ENCODE measurements at places on chromosomes 7 and 10.

DNA sequence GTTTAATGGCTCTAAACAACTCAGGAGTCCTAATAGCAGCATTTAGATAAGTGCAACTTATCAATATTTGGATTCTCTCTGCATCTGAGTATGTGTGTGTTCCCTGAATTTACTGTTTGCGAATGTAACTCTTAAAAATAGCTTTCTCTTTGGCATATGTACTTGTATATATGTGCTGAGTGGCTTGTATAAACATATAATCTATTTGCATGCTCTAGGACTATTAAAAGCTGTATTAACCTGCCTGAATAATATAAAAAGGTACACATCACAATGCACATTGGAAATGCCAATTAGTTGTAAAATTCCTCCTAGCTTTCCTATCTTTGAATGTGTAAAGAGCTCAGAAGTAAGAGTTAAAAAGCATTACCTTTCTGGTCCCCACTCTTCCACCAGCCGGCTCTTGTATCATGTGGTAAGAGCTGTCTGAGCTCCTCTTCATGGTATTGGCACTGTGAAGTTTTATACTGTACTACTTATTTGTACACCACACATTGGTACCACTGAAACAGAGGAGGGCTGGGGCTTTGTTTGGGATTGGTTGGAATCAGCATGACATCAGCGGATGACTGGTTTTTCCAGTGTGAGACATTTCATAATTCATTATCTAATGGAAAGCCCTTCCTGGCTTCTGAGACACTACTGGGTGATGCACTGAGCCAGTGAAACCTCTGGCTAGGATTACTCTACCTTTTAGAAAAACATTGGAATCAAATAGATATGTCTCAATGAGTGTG lies at the start of gene INHBA:
INHBA (minus strand) TSS at position 456 of the 737 bp plus-strand sequence. CDS start 2,716 bp downstream, outside the sequence.
- DNase-seq = no peak

GRCh38 chr10:80945264-80945880 lies 407.7 kb downstream of the SH2D4B start:
- no peak for DNase-seq

DNA sequence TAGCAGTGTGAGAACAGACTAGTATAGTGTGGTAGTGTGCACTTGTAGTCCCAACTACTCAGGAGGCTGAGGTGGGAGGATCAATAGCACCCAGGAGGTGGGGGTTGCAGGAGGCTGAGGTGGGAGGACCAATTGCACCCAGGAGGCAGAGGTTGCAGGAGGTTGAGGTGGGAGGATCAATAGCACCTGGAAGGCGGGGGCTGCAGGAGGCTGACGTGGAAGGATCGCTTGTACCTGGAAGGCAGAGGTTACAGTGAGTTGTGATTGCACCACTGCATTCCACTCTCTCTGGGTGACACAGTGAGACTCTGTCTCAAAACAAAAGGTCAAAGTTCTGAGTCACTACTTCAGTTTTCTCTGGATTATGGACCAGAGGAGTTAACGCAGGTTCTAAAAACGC lies 22.6 kb upstream of the DIP2C start:
- DNase-seq = no peak

DNA sequence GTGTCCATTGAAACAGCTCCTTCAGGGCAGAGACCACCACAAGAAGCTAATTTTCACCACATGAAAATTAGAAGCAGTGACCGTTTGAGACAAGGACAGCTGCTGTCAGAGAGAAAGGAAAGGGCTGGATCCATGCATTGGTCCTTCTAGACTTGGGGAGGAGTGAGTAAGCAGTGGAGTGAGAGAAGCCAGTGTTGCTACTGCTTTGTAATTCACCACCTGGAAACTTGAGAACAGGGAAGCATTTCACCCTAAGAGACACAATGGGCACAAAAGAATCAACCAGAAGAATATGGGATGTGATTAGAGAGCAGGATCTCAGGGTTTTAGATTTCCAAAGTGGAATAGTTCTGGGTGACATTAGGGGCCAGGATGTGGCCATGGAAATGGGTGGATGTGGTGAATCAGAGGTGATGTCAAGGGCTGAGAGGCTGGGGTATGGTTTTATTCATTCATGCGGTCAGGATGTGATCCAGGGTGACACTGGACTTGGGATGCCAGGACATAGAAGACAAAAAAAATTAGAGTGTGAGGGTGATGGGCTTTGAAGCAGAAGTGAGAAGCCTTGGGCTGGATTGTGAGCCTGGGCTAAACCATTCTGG lies 61.6 kb downstream of the DENND11 start:
- DNase-seq = no peak

- DNase-seq = no peak
Observed at GRCh38 chr10:3418041-3418754, 245.6 kb upstream of the PITRM1 start.

DNA sequence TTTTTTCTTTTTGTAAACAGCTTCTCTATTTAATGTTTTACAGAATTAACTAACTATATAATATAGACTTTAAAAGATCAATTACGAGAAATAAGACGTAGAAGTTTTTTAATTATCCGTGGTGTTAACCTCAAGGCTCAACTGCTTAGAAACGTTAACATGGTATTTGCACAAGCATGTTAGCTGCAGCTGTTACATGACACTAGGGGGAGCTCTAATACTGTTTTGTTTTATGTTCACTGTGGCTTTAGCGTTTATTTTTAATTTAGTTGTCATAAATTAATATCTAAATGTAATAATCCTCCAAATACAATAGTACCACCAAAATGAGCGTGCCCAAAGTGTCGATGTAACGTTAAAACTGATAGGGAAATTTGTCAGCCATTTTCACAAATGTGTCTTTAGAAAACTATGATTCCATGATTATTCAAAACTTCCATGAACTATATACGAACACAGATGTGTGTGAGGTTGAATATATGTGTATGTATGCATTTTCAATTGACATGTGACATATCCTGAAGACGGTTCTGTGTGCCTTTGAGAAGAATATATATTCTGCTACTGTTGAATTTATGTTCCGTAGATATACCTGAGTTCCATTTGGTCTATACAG lies 828.8 kb upstream of the MBL2 start:
- DNase-seq = no peak

GRCh38 chr10:23070913-23071218 lies 24.5 kb upstream of the MSRB2 start:
- DNase-seq = no peak

- DNase-seq = no peak
Observed at GRCh38 chr10:112959207-112959838, 9.3 kb downstream of the TCF7L2 start.

GRCh38 chr10:72612203-72612826 lies 13.6 kb downstream of the MICU1 start:
- DNase-seq = no peak

DNA sequence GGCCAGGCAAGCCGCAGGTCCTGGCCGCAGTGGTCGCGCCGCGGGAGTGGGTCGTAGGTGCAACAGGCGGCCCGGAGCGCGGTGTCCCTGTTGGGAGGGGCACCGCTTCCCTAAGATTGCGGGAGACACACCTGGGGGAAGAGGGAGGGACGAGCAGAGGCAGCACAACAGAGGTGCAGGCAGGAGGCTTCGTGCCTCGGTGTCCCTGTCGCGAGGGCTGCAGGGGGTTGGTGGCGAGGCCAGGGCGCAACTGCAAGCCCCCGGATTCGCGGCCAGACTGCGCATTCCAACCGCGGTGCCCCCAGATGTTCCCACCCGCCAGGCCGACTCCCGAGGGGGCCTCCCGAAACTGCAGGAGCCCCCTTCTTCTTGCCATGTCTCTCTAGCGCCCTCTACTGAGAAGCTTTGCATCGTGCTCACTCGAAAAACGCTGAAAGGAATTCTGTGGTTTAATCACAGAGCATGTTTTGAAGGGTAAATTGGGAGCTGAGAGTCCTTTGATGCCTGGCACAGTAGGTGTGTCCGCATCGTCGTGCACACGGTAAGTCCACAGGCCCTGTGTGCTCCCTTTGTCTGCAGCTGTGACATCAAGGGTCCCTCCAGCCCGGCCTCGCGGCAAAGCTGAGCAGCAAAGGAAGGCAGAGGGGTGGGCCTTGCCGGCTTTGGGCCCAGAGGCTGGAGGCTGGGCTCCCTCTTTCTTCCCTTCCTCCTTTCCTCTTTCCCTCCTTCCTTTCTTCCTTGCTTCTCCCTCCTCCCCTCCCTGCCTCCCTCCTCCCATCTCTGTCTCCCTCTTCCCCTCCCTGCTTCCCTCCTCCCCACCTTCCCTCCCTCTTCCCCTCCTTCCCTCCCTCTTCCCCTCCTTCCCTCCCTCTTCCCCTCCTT lies 6.2 kb upstream of the MBL2 start:
- DNase-seq = no peak

DNA sequence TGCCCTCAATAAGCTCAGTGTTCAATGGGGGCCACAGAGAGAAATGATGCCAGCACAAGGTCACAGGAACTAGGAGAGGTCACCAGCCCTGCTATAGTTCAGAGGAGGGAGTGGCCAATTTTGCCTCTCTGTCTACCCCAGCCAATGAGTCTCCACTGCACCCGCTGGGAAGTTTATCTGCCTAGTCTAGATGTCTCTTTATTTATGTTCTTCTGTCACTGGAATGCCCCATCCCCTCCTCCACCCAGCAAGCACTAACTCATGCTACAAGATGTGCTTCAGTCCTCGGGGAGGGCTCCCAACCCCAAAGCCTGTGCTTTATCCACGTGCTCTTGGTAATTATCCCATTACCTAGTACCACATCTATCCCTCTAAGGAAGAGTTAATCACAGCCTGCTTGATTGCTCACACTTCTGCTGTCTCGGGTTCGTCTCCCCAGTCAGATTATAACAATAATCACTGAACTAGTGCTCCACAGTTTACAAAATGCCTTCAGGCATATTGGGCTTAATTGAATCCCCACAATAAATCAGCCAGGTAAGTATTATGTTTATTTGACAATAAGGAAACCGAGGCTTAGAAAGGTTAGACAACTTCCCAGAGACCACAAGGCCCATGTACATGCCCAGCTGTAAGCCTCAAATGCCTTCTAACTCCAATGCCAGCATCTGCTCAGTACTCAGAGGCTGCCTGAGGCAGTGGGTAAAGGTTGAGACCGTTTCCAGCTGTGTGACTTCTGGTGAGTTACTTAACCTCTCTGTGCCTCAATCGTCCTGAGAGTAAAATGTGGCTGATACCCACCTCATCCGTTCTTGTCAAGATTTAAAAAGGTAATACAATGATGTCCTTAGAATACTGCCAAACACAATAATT lies 3.9 kb downstream of the HIP1 start:
- DNase-seq = no peak

DNA sequence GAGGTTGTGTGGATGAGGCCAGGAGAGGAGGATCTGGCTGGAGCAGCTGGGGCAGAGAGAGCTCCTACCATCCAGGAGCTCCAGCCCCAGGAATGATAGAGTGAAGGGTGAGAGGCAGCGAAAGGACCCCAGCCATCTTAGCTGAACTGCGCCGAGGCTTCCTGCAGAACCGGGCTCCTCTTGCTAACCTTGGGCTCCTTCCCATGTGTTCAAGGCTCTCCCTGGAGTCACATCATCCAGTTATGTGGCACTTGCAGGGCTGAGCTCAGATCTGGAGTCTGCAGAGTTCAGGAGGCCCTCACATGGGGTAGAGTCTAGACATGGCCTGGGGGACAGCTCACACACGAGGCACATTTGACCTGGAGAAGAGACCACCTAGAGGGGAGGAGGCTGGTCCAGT lies 225.0 kb upstream of the ZNF32 start:
- DNase-seq = no peak

- DNase-seq = no peak
Observed at GRCh38 chr7:95324431-95324830, at the start of gene PON1. Gene PON1 (minus strand): TSS chr7:95324532. CDS start chr7:95324475, 57 bp downstream.

GRCh38 chr10:67988606-67989005 lies 86.5 kb downstream of the HERC4 start:
- DNase-seq = no peak

DNA sequence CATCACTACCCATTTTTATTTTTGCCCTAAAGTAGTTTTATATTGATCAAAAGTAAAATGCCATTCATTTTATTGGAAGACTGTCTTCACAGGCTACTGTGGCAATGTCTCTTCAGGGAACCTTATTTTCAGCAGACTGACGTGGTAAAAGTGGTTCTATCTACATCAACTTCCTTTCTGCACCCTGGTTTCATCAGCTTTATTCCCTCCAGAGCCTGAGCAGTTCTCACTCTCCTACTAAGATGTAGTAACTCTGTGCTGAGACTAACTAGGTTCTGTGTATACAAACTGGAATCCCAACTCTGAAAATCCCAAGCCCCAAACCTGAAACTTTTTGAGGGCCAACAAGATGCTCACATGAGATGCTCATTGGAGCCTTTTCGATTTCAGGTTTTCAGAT lies 155.3 kb downstream of the SFMBT2 start:
- DNase-seq = no peak

GRCh38 chr7:141695803-141696289 lies 6.1 kb downstream of the DENND11 start:
- no peak for DNase-seq

- DNase-seq = no peak
Observed at GRCh38 chr10:1142596-1142995, 86.4 kb downstream of the WDR37 start.

DNA sequence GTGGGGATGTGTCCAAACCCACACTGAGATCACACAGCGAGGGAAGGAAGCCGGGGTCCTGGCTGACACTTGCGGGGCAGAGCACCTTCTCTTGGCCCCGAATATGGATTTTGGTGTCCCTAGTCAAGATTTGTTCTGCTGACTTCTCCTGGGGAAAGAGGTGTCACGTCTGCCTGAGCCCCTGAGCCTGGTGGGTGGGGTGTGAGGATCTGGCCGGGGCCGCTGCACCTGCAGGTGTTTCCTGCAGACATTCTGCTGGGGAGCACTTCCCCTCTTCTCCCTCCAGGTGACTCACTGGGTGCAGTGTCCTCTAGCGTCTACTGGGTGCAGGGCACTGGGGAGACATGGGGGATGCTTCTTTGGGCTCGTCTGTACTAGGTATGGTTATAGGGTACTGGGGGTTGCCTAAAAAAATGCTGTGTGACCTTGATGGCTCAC lies 99.2 kb downstream of the GRK5 start:
- DNase-seq = no peak

- no peak for DNase-seq
Observed at GRCh38 chr10:132054564-132054963, 11.2 kb upstream of the JAKMIP3 start.

GRCh38 chr7:114916261-114916892 lies 5.5 kb upstream of the MDFIC start:
- no peak for DNase-seq

DNA sequence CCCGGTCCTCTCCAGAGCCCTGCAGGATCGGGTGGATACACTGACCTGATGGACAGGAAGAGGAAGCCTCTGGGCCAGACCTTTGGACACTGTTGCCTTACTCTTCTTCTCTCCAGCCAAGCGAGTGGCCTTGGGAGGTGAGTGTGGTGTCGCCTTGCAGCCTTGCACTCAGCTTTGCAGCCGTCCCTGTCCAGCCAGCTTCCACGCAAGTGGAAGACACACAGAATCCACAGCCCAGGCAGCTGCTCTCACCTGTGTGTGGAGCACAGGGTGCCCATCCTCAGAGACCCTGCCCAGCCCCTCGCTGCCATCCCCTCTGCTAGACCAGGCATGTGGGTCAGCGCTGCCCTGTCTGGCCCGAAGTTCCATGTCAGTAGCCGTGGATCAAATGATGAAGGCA lies 239.1 kb downstream of the EBF3 start:
- no peak for DNase-seq

- DNase-seq = no peak
Observed at GRCh38 chr10:19570120-19570519, 246.1 kb upstream of the PLXDC2 start.
